ENCODE measurements at places on chromosomes 3 and 15. TPM values are rescaled to one million over a fixed set of nuclear protein-coding genes. Genes with fewer than 3 reads are reported as not detected.

DNA sequence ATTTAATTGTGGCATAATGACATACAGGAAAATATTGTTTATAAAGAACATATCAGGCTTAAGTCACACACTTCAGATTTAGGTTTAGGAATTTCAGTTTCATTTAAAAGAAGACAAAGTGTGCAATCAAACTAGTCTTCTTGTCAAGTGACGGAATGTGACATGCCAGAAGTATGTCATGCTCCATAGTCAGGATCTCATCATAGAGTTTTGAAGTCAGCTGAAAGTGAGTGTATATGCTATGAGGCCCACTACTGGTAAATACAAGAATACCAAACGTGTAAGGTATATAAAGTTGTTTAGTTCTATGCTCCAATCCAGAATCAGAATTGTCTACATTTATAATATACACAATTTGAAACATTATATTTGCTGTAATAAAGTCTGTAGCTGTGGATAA is 988.4 kb downstream of the TBL1XR1 start:
- DNase-seq: no peak

DNA sequence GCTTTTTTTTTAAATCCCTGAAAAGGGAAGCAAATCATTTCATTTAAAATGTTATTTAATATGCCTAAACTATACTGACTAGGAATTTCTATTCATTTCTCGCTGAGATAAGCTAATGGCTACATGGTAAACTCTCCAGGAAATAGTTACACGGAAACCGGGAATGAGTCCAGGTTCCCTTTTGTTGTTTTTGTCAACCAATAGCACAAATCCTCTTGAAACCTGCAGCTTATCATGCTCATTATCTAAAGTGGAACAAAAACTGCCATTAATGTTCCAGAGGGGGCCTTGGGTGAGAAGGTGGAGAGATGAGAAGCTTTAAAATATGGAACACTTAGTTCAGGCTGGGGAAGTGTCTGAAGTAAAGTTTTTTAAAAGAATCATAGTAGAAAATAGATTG is 113.5 kb upstream of the ALCAM start:
- DNase-seq: peak; percentile 81

- no peak for DNase-seq
Measured at GRCh38 chr3:169394316-169394715, 269.2 kb downstream of the MECOM start.

GRCh38 chr3:182179631-182180030 is 467.9 kb downstream of the SOX2 start:
- DNase-seq: peak; percentile 20

GRCh38 chr15:69586721-69587120 is 134.1 kb downstream of the RPLP1 start:
- DNase-seq: no peak

- peak; percentile 69 for DNase-seq
Measured at GRCh38 chr3:52456169-52456799, 880 bp downstream of the NISCH start.

- DNase-seq: peak; percentile 81
Measured at GRCh38 chr3:156816794-156817645, 9.1 kb upstream of the LEKR1 start.

DNA sequence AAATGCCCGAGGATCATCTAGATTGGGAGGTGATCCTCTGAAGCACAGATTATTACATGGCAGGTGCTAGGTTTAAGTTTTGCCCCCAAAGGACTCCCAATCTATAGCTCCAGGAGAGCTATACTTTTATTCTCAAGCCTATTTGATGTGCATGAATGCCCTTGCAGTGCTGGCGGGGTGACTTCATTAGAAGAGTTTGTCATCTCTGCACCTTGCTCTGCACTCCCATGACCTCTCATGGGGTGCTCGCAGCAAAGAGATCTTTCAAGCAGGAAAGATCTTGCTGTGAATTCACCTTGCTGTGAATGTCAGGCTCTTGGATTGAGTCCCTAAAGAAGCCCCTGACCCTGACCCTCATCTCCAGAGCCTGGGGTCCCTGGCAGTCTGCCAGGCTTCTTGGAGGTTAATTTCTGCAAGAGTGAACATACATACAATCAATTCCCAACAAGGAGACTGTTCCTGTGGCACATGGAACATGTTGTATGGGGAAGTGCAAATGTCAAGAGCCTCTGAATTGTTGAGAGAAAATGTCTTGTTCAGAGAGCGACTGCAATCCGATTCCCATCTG is 45.9 kb downstream of the FAM43A start:
- DNase-seq: no peak

DNA sequence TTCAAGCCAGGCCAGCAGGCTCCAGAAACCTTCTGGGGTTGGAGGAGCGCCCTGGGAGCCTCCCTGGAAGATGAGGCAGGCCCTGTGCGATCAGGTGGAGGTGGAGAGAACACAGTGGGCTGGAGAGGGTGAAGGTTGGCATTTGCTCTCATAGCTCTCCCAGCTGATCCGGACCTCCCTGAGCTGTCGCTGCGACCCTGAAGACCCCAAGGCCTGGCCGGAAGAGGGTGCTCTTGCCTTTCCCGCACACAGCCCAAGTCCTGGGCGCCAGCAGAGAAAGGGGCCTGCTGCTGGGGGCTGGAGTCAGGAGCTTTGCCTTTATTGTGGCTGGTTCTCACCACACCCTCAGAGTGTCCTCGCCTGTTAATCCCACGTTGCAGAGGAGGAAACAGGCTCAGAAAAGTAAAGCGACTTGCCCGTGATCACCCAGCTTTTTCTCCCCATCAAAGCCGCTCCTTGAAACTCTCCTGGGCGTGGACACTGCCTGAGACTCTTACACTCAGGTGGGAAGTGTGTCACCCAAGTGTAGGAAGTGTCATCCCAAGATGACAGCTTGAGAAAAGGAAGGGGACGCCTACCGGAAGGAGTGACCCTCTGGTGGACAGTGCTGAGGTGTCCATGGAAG is 8.6 kb upstream of the RPL29 start:
- peak; percentile 79 for DNase-seq

DNA sequence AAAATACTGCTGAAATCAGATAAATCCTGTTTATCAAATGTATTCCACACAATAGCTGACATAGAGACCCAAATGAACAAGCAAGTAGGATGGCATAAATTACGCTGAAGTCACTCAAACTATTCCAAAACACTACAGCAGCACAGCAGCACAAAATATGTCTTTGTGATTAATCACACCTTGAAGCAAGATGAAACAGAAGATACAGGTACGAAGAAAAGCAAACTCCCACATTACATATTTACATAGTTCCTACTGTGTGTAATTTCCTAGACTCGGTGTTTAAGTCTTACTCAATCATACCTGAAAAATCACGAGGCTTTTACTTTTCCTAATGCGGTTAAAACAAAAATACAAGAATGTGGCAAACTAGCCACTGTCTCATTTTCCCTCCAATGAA is 38.3 kb downstream of the CHSY1 start:
- DNase-seq: no peak

GRCh38 chr15:72890043-72890442 is 106.5 kb upstream of the ADPGK start:
- DNase-seq: no peak

- DNase-seq: peak; percentile 16
Measured at GRCh38 chr3:106957029-106957428, 420.2 kb upstream of the CCDC54 start.

DNA sequence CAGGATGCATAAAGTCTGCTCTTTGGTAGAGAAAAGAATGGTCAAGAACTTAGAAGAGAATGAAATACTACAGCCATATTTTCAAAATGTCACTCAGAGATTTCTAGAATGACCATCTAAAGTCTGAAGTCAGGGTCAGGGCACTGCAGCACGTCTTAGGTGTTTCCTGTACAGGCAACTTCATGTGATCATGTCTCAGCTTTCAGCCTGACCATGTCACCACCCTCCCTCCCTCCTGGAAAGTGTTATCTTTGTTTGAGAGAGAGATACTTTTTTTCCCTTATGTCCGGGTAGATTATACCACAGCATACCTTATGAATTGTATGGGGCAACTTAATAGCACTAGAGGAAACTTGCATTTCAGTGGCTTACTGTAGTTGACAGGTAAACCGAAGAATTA is 558.0 kb upstream of the TGFBR2 start:
- no peak for DNase-seq

- DNase-seq: no peak
Measured at GRCh38 chr15:31101262-31102038, at the start of gene TRPM1. Gene TRPM1, minus strand, starts transcription at chr15:31101725. Its CDS starts 20,370 bp downstream, at chr15:31081355.

DNA sequence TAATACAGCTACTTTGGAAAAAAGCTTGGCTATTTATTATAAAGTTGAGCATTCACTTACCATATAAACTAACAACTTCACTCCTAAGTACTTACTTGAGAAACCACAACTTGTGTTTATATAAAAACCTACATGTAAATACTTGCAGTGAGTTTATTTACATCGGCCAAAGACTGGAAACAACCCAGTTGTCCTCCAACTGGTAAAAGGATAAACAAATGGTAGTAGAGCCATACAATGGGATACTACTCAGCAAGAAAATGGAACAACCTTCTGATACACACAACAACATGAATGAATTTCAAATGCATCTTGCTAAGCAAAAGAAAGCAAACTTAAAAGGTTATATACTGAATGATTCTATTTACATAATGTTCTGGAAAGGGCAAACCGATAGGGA is 63.7 kb downstream of the SLC7A14 start:
- peak; percentile 52 for DNase-seq

DNA sequence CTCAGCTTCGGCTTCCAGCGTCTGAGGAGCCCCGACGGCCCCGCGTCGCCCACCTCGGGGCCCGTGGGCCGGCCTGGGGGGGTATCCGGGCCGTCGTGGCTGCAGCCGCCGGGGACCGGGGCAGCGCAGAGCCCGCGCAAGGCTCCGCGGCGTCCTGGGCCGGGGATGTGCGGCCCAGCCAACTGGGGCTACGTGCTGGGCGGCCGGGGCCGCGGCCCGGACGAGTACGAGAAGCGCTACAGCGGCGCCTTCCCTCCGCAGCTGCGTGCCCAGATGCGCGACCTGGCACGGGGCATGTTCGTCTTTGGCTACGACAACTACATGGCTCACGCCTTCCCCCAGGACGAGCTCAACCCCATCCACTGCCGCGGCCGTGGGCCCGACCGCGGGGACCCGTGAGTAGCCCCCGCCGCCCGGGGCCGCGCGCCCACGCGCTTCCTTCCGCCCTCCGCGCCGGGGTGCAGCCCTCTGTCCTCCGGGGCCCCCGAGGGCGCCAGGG is 462 bp downstream of the EDEM1 start:
- no peak for DNase-seq

GRCh38 chr3:102916532-102916931 is 481.7 kb downstream of the ZPLD1 start:
- no peak for DNase-seq

- DNase-seq: peak; percentile 49
Measured at GRCh38 chr3:194395212-194395611, 3.9 kb downstream of the GP5 start.

- no peak for DNase-seq
Measured at GRCh38 chr3:66400411-66401156, 100.2 kb downstream of the LRIG1 start.

GRCh38 chr3:151630938-151631441 is 102.7 kb upstream of the AADACL2 start:
- peak; percentile 91 for DNase-seq

Gene STAG1
- total RNA-seq: 29.4 TPM

Gene ZIC1
- total RNA-seq: not detected

Gene SLC6A20
- total RNA-seq: 10.2 TPM

Gene FYTTD1
- 40.7 TPM for total RNA-seq

Gene SLC12A1
- 0.03 TPM for total RNA-seq

Gene LMAN1L
- not detected for total RNA-seq

Gene CCRL2
- 18.9 TPM for total RNA-seq

Gene MASP1
- total RNA-seq: 8.3 TPM

Gene ARHGAP31
- 58.5 TPM for total RNA-seq

Data from lung (tissue), 17 donors.